ENCODE measurements at places on chromosomes 4 and X.
A peak's percentile ranks its signal among the peaks of the same experiment; 100 is the strongest.

- no peak for DNase-seq
Measured at GRCh38 chr4:165293061-165293460, 34.4 kb upstream of the MSMO1 start.

GRCh38 chr4:41853973-41854372, 81.3 kb upstream of the TMEM33 start:
- no peak for DNase-seq

DNA sequence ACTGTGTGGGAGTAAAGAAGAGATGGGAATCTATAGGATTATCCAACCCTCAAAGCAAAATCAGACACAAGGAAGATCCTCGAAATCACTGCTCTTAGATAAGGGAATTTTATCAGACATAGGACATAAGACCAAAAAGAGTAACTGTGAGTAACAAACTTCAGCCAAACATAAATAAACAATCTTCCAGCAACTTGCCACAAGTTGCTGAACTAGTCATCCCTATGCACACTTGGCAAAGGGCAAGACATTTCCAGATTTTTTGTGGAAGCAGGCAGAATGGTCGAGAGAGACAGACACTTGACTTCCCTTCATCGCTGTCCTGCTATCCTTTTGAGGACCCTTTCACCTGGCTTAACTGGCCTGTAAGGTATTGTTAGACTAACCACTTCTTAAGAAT, 89.6 kb downstream of the KCNIP4 start:
- DNase-seq: no peak

DNA sequence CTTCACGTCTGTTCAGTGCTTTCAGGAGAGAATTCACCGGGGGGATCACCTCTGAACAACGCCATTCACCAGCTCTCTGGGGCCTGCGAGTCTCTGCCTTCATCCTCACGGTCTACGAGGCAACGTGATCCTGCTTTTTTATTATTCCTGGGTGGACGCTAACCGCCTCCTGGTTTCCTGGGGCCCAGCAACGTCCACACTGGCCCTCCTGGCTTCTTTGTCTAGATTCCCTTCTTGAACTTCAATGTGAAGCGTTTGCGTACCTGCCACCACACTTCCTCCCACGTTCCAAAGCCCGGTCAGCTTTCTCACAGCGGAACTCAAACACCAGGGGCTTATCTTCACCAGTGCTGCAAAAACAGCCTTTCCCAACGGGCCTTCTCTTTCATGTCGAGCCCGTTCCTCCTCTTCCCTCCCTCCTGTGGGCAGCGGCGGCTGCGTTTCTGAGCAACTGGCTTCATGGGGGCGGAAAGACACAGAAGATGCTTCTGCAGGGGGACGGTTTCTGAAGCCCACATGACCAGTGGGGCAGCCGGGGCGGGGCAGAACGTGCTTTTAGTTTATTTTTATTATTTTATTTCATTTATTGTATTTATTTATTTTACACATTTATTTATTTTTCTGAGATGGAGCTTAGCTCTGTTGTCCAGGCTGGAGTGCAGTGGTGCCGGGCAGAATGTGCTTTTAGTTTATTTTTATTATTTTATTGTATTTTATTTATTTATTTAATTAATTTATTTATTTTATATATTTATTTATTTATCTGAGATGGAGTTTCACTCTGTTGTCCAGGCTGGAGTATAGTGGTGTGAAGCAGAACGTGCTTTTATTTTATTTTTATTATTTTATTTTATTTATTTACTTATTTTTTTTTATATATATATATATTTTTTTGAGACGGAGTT, 64.6 kb downstream of the CRLF2 start:
- no peak for DNase-seq

DNA sequence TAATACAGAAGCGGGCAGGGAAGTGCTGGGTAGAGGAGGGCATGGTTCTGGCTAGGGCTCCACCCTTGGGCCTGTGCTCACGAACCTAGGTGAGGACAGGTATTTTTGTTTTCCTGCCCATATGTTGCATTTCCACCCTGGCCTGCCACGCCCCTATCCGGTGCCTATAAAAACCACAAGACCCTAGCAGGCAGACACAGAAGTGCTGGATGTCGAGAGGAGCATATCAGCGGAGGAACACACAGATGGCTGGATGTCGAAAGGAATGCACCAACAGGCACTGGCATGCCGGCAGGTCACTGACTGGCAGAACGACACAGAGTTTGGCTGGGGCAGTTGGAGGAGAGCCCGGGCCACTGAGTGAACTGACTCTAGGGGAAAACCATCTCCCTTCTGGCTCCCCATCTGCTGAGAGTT, 316.6 kb upstream of the BOD1L1 start:
- DNase-seq: peak; percentile 75
